Cortex of kidney (tissue), 1 donor: ENCODE measurements at places on chromosomes 1 and 21.

DNA sequence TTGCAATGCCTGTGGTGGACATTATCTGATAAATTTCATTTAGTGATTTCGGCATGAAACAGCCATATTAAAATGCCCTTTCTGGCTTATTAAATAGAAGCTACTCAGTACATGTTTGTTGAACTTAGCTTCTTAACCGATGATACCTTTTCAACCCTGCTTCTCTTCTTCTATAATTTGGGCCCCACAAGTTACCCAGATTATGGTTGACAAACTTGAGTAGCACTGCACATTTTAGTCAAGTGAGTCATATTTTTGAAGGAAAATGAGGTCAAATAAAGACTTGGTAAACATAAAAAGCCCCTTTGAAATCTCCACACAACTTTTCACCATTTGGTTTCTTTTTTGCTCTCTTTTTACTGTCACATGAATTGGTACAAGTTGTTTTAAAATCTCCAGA, 33.8 kb downstream of the GIPC2 start:
- DNase-seq = no peak

GRCh38 chr1:67958472-67958871, 92.0 kb downstream of the DIRAS3 start:
- DNase-seq = no peak

- DNase-seq = no peak
Observed at GRCh38 chr1:41291195-41291594, 49.1 kb upstream of the SCMH1 start.

DNA sequence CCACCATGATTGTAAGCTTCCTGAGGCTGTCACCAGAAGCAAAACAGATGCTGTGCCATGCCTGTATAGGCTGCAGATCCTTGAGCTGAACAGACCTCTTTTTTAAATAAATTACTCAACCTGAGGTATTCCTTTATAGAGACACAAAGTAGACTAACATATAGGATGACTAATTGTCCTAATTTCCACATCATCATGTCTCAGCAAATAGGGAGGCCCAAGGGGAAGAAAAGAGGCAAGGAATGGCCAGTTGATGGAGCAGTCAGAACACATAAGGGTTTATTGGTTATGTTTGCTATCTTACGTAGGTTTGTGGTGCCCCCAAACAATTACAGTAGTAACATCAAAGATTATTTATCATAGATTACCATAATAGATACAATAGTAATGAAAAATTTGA, 126.2 kb downstream of the RASAL2 start:
- no peak for DNase-seq

- DNase-seq = no peak
Observed at GRCh38 chr1:110113551-110113950, 1.3 kb downstream of the UBL4B start.

GRCh38 chr1:231157311-231157710, 4.5 kb upstream of the TRIM67 start:
- no peak for DNase-seq

- DNase-seq = no peak
Observed at GRCh38 chr1:246705368-246705767, 18.8 kb upstream of the SCCPDH start.

- DNase-seq = no peak
Observed at GRCh38 chr1:224377676-224378006, 21.0 kb downstream of the CNIH4 start.

GRCh38 chr1:15178571-15179484, 25.3 kb downstream of the TMEM51 start:
- DNase-seq = no peak

DNA sequence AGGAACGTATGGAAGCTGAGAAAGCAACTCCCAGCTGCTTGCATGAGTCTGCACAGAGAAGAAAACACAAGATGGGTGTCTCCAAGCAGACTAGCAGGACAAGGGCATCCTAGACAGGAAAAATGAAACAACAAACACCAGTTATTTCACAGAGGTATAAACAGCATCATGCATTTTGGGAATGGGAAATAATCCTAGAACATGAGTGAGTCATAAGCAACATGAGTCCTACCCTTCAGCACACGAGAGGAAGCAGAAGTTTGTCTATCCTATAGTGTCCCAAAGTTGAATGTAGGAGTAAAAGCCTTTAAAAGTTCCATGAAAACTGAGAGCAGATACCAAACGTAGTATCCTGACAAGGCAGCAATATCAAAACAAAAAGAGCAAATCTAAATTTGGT, 11.3 kb upstream of the FRRS1 start:
- DNase-seq = no peak

DNA sequence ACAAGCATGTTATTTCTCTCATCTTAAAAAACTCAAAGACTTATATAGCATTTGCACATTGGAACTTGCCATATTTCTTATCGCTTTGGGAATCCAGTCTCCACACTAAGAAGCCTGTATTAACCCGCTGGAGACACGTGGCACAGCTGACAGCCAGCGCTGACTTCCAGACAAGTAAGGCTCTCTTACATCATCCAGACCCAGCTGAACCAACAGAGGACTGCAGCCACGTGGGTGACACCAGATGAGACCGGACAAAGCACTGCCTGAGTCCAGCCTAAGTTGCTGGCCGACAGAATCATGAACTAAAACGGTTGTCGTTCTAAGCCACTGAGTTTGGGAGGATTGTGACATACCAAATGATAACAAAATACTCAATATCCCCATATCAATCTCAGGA, 6.3 kb upstream of the CD247 start:
- no peak for DNase-seq

GRCh38 chr1:164754088-164754600, 195.2 kb downstream of the PBX1 start:
- DNase-seq = no peak

- no peak for DNase-seq
Observed at GRCh38 chr1:90133133-90133532, 138.2 kb downstream of the ZNF326 start.

DNA sequence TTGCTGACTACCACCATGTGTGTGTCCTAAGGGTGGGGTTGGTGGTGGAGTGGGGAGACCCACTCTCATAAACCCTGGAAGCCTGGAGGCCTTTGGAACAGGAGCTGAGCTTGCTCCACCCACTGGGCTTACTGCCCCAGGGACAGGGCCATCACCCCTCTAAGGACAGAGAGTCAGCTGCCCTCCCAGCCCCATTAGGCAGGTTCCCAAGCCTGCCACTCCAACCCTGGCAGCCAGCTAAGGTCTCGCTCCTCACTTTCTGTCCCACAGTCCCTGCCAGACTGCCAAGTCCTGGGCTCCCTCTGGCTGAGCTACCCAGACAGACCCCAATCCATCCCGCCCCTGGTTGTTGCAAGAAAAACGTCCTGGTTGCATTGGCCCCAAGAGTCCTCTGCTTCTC, 3.8 kb downstream of the NT5C1A start:
- DNase-seq = no peak

DNA sequence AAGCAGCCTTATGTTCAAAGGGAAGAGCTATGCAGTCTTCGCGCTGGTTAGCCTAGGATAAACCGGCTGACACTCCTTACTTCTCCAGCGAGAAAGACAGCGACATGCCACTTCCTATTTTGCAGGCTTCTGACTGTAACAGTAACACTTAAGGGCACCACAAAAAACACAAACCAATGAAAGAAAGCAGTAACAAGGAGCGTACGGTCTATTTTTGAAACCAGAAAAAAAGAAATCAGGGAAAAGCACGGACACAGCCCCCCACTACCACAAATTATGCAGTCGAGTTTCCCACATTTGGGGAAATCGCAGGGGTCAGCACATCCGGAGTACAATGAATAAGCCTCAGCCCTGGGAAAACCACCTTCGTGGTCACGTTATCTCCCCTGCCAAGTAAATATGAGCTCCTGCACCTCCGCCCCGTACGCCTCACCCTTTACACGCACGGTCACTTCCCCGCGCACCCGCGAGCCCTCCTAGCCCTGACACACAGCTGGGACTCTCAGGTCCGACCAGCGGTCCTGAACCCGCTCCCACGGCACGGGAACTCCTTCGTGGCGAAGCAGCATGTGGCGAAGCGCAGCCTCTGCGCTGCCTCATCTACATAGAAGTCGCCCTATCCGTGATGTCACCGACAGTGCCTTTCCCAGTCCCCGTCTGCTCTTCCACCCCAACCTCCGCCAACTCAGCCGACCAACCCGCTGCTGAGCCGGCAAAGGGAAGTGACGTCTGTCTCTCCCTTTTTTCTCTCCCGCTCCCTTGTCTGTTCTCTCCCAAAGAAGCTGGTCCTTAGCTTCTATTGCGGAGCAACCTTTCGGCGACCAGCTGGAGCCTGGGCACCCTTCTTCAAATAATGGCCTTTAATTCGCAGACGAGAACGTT, 40.9 kb upstream of the PPIAL4F start:
- no peak for DNase-seq

GRCh38 chr21:31576428-31576827, 83.1 kb upstream of the SOD1 start:
- DNase-seq = no peak

DNA sequence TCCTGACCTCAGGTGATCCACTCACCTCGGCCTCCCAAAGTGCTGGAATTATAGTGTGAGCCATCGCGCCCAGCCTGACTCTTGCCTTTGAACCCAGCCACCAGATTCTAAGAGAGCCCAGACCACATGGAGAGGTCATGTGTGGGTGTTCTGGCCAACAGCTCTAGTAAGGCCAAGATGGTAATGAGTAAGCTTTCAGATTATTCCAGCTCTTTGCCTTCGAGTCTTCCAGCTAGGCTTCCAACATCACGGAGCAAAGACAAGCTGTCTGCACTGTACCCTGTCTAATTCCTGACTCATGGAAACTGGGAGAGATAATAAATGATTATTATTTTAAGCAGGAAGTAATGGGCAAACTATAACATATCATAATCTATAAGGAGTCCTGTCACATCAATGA, 14.8 kb upstream of the ZFP69B start:
- no peak for DNase-seq

- DNase-seq = no peak
Observed at GRCh38 chr1:208161005-208161404, 83.2 kb downstream of the PLXNA2 start.

DNA sequence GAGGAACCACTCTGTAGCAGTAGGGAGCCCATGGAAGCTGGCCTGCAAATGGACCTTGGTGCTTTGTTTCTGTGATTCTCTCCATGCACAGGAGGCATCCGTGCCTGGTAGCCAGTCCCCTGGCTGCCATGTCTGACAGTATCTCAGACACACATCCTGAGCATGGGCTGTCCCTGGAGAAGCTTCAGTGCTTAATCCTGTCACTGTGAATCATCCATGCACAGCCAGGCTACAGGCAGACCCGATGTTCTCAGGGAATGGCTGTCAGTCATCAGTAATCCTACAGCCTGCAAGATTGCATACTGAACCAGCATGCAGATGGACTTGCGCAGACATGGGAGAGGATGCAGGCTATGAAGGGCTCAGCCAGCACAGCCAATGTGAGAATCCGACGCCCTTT, 606.3 kb upstream of the PLXNA2 start:
- no peak for DNase-seq

DNA sequence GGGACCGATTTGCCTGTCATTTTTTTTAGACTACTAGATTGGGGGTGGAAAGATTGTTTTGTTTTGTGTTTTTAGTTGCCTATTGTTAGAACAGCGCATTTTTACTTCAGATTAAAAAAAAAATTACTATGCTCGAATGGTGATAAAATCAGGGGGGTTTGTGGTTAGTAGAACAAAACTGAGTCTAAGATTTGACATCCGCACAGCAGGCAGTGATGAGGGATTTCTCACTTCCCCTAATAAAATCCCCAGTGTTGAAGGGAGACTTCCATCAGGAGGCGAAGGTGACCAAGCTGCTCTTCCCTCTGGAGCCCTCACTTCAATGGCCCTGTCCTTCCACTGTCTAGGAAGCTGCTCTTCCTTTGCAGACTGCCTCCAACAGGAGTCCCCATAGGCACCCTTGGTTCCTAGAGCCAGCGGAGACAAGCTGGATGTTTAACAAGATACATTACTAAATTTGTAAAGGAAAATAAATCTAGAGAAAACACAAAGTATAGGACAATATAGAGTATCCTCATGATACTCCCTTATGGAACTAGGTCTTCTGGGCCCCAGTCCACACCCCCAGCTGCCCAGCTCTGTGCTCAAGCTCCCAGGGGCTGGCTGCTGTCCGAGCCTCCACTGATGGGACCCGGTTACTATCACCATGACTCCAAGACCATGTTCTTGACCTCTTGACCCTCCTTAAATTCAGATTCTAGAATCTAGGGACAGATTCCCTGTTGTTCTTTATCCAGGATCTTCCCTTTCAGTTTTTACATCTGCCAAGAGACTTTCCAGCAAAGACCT, 31.0 kb downstream of the TENT5C start:
- DNase-seq = no peak

DNA sequence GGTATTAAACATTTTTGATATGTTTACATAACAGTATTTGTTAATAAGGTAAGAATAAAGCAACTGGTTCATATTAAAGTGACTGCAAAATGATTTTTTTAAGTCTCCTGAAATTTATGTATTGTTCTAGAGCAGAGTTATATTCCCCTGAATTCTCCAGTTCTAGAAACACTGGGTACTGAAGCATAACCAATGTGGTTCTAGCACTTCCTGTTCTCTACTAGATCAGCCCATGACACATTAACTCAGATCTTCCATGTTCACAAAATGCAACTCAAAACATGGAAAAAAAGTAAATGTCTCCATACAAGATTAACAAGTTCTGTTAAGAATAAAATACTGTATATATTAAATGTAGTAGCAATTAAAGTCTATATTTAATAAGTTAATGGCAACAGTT, 3.9 kb downstream of the NEGR1 start:
- no peak for DNase-seq

DNA sequence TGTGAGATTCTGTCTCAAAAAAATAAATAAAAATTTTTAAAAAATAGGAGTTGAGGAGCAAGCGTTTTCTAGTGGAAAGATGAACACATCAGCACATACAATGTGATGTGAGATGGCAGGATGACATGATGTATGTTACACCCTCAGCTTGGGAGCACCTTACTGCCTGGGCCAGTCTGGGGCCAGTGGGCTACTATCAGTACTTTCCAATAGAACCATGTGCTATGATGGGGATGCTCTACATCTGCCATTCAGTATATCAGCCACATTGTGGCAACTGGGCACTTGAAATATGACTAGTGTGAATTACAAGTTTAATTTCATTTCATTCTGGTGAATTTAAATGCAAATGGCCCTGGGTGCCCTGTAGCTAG, 156.0 kb downstream of the PGBD5 start:
- DNase-seq = no peak

DNA sequence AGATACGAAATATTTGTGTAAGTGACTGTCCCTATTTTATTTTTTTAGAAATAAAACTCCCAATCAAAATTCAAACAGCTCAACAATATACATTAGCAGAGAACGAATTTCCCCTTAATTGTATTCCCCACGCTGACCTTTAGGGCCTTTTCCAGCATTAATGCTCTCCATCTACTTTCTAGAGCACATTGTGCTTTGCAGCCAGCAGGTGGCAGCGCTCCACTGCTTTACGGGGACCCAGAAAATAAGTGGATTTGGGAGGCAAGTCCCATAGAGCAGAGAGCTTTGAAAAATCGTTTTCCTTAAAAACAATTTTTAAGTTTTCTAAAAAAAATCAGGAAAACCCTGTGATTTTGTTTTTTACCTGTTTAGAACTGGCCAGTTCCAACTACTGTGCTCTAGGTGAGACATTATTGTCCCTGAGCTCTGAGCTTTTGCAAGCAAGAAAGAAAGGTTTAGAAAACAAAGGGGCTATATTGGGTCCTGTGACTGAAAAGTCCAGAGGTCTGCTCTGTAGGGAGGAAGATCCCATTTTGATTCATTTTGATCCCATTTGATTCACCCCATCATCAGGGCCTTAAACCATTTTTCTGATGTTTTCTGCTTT, 144.4 kb upstream of the ZNF644 start:
- no peak for DNase-seq

- no peak for DNase-seq
Observed at GRCh38 chr1:185719021-185719420, 15.2 kb upstream of the HMCN1 start.
